ENCODE measurements at places on chromosomes 4 and X.

- H3K27me3 ChIP-seq, result no peaks in the 10 kb centered on the region
- DNase-seq, result no peak
- H3K4me3 ChIP-seq, result no peak overlapping the region
- H3K4me1 ChIP-seq, result no peaks in the 10 kb centered on the region
- no peak overlapping the region for H3K27ac ChIP-seq
These were observed 543.5 kb downstream of the GABRG1 start for GRCh38 chr4:45580334-45580733.

- DNase-seq, result no peak
- H3K4me3 ChIP-seq, result no peak overlapping the region
- H3K27ac ChIP-seq, result no peak overlapping the region
- no peaks in the 10 kb centered on the region for H3K36me3 ChIP-seq
- no peaks in the 10 kb centered on the region for H3K27me3 ChIP-seq
- no peaks in the 10 kb centered on the region for H3K4me1 ChIP-seq
These were observed 117.7 kb downstream of the ADAM29 start for GRCh38 chr4:175035905-175036304.

DNA sequence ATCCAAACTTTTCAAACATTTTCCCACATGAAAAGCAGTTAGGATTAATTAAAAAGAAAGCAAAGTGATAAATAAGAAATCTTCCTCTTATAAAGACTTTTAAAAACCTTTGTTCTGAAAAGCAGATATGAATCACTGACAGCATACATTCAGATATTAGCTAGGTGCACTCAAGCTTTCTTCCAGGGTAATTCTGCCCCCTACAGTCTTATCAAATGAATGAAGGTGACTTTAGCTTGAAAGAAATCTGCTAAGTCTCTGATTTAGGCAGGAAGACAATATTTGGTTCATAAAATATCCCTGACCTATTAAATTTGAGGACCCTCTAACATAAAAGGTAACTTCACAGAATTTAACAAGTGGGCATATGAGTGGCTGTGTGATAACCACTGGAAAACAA is 209.1 kb upstream of the FAM47A start:
- H3K4me1 ChIP-seq, result no peaks in the 10 kb centered on the region
- no peaks in the 10 kb centered on the region for H3K27me3 ChIP-seq
- no peak overlapping the region for H3K27ac ChIP-seq
- H3K4me3 ChIP-seq, result no peak overlapping the region
- H3K36me3 ChIP-seq, result no peaks in the 10 kb centered on the region
- no peak for DNase-seq

GRCh38 chr4:122379239-122379638 is 428 bp downstream of the ADAD1 start:
- no peak overlapping the region for H3K4me3 ChIP-seq
- no peak overlapping the region for H3K27ac ChIP-seq
- DNase-seq, result no peak
- H3K4me1 ChIP-seq, result no peaks in the 10 kb centered on the region
- no peaks in the 10 kb centered on the region for H3K27me3 ChIP-seq
